ENCODE measurements at places on chromosomes 3 and 15. TPM values are rescaled to one million over a fixed set of nuclear protein-coding genes. Genes with fewer than 3 reads are reported as not detected.

DNA sequence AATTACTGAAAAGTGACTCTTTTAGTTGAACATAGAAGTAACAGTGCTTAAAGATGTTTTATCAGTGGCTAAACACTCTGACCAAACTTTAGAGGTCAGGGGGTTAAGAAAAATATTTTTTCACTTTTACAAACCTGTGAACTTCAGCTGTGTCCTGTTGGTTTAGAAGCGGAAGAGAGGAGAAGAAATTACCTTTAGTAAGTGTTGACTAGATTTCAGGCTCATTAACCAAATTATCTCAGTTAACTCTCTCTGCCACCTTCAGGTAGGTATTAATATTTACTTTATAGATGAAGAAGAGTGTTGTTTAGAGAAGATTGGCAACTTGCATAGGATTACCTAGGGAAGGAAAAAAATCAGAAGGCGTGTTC, 151.9 kb upstream of the CMC1 start:
- no peak for DNase-seq

DNA sequence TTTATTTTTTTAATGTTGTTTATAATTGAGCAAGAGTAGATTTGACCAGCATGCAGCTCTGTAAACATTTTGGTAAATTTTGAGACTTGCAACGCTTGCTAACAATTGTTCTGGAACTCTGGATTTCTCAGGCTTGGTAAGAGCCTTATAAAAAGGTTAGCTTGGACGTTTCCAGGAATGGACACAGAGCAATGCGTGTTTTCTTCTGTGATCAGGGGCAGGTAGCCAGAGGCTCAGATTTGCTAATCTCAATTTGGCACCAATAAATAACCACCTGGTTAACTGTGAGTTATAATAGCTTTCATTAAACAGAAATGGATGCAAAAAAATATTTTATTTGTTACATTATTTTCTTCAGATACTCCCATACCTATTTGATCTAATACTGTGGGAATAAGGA, 39.8 kb downstream of the CADM2 start:
- no peak for DNase-seq

- no peak for DNase-seq
These were observed 72.8 kb downstream of the VGLL4 start for GRCh38 chr3:11570789-11571495.

The VIPR1 gene
- total RNA-seq, result 0.89 TPM

- DNase-seq, result peak; percentile 36
These were observed 33.3 kb upstream of the SFMBT1 start for GRCh38 chr3:53079147-53079546.

GRCh38 chr3:45962033-45962432, 18.8 kb downstream of the CXCR6 start:
- DNase-seq, result no peak

- no peak for DNase-seq
These were observed 105.5 kb upstream of the IL12A start for GRCh38 chr3:159882790-159883779.

DNA sequence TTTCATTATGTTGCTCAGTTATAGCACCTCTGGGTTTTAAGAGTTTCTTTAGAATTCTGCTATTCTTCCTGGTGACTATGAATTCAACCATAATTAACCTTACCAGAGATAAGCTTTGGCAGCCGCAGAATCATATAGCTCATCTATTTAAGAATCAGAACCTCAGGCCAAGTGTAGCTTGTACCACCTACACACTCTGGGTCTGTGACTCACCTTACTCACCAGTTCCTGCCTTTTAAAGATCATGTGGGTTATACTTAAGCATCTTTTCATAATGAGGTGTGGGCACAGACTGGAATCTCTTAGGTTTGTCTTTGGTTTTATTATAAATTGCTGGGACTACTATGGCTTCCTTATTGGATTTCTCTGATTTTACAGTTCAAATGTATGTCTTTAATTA, 21.9 kb downstream of the CDV3 start:
- DNase-seq, result no peak

- DNase-seq, result no peak
These were observed 420.9 kb downstream of the LPP start for GRCh38 chr3:188574885-188575284.

GRCh38 chr15:75131269-75131643, 70.4 kb upstream of the C15orf39 start:
- DNase-seq, result no peak

The NR2F2 gene
- 21.0 TPM for total RNA-seq

The CPN2 gene
- 0.35 TPM for total RNA-seq

Data from cardiac septum (tissue), 1 donor.